ENCODE measurements at places on chromosomes 7 and 10. TPM values are rescaled to one million over a fixed set of nuclear protein-coding genes. Genes with fewer than 3 reads are reported as not detected.
A peak's percentile ranks its signal among the peaks of the same experiment; 100 is the strongest.

Gene CALHM1
- not detected for total RNA-seq

- no peak for DNase-seq
These were observed 25.1 kb downstream of the MINDY4 start for GRCh38 chr7:30796105-30796869.

Gene ADIRF
- 143 TPM for total RNA-seq

- no peak for DNase-seq
These were observed 12.3 kb upstream of the NRF1 start for GRCh38 chr7:129599174-129599573.

- no peak for DNase-seq
These were observed 81.3 kb upstream of the DKK1 start for GRCh38 chr10:52232561-52233350.

- DNase-seq = no peak
These were observed 5.5 kb downstream of the LFNG start for GRCh38 chr7:2524808-2525657.

GRCh38 chr7:133978502-133979295 lies 148.4 kb upstream of the LRGUK start:
- DNase-seq = no peak

Gene TSPAN12
- total RNA-seq = 50.5 TPM

DNA sequence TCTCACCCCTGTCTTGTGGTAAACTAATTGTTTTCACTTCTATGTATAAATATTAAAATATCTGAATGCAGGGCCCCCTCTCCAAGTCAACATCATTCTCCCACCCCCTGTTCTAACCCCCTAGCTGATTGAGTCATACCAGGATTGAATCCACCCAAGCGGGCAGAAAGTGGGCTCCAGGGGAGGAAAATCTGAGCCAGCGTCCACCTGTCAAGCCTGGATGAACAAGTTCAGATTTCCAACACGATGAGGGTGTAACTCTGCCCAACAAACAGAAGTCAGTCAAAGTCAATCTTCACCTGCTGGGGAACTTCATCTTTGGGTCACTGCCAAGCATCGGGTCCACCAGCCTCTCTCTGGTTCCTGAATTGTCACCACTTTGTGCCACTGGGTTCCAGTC lies 162.9 kb upstream of the CELF2 start:
- DNase-seq = no peak

Gene TRPV6
- 0.27 TPM for total RNA-seq

- peak; percentile 23 for DNase-seq
These were observed 208.7 kb upstream of the FAM3C start for GRCh38 chr7:121604627-121605316.

Gene ANKRD1
- 3,373 TPM for total RNA-seq

DNA sequence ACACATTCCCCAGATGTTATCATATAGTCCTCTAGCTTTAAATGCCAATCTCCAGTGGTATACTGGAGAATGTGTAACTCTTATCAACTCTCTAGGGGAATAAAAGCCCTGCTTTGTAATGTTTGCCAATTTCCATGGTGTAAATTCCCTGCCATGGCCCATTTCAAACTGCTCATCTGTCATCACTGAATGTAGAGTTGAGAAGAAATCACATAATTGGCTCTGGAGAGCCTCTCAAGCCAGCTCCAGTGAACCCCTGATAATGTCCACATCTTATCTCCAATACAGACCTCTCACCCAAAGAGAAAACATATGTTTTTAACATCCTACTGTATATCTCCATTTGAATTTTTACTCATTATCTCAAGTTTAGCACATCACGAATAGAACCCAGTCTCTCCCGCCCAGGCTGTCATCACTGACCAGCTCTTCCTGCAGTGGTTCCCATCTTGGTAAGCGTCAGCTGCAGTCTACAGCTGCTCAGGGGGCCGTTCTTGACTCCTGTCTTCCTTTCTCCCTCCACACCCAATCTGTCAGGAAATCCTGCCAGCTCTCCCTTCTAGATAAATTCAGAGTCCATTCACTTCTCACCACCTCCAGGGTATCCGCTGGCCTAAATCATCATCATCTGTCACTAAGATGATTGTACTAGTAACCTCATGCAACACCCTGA lies 332.4 kb downstream of the FRMD4A start:
- no peak for DNase-seq

- no peak for DNase-seq
These were observed 99.0 kb upstream of the GPR22 start for GRCh38 chr7:107370816-107371215.

GRCh38 chr7:14902589-14903067 lies at the start of gene DGKB:
TSS of gene DGKB (minus strand) at chr7:14902751.
- peak; percentile 24 for DNase-seq

Gene TRIP6
- 36.5 TPM for total RNA-seq

Gene NUTM2D
- 4.2 TPM for total RNA-seq

Gene CCDC7
- total RNA-seq = 25.7 TPM

GRCh38 chr10:98389398-98389797 lies 25.6 kb downstream of the PYROXD2 start:
- DNase-seq = no peak

- DNase-seq = no peak
These were observed 130.8 kb upstream of the GPR26 start for GRCh38 chr10:123535386-123535785.

- peak; percentile 54 for DNase-seq
These were observed 141.5 kb upstream of the NPVF start for GRCh38 chr7:25369786-25370185.

DNA sequence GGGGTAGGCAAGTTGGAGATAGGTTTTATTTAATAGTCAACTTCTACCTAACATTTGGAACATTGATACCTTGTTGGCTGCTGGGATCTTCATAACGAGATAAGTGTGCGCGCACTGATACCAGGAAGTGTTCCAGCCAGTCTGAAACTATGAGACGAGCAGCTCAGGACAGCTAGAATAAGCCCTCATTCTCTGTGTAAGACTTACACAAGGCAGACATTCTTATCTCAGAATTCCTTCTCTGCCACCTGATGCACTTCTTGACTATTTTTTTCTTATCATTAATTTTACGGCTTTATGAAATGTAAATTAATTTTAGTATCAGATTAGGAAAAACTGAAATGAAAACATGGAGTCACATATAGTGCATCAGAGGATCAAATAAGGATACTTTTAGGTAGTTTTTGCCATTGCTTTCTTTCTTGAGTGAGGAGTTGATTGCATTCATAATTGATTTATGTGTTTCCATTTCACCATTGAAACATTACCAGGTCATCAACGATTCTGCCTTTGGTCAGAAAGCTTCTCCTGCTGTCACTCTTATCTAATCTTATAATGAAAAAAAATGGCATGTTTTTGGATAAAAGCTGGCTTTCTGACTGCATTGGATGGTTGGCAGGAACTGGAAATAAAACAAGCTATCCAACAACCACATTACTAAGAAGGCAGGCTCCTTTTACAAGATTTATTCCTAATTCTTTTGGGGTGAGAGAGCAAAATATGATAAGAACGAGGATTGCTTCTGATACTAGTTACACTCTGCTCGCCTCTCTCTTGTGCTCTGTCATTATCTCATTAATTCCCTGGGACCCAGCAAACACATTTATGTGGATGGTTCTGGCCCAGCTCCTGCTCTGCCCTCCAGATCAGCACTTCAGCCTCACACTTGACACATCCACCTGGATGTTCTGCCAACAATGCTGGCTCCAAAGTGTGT lies 40.4 kb upstream of the ABCB5 start:
- peak; percentile 25 for DNase-seq

GRCh38 chr10:17736223-17736622 lies 15.8 kb upstream of the TMEM236 start:
- no peak for DNase-seq

Gene PHYHIPL
- total RNA-seq = 0.09 TPM

DNA sequence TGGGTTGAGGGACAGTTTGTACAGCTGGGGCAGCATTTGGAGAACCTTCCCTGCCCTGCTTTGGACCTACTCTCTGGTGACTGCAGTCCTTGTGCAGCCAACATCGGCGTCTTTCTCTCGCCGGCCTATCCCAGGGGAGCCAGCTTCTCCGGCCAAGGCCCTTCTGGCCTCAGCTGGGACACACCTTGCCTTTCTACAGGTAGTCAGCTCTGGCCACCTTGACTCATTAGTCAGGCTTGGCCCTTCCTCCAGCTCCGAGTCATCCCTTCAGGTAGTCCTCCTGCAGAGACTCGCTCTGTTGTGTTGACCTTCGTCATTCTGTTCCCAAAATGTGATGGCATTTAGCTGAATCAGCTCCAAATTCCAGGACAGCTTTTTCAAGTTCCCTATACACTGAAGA lies 145.0 kb upstream of the CHST15 start:
- no peak for DNase-seq

Gene POM121C
- 25.3 TPM for total RNA-seq

- DNase-seq = no peak
These were observed 9.7 kb downstream of the ABCA13 start for GRCh38 chr7:48180981-48181380.

DNA sequence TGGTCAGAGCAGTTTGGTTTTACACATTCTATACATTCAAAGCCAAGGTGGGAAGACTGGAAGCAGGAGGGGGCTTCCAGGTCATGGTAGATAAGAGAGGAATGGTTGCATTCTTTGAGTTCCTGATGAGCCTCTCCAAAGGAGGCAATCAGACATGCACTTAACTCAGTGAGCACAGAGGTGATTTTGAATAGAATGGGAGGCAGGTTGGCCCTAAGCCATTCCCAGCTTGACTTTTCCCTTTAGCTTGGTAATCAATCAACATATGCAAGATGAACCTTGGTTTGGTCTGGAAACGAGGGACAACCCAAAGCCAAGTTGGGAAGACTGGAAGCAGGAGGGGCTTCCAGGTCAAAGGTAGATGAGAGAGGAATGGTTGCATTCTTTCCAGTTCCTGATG lies 31.4 kb downstream of the TCERG1L start:
- no peak for DNase-seq

- DNase-seq = no peak
These were observed 6.7 kb upstream of the COA1 start for GRCh38 chr7:43735802-43736603.
